ENCODE measurements at places on chromosomes 6 and 20.

DNA sequence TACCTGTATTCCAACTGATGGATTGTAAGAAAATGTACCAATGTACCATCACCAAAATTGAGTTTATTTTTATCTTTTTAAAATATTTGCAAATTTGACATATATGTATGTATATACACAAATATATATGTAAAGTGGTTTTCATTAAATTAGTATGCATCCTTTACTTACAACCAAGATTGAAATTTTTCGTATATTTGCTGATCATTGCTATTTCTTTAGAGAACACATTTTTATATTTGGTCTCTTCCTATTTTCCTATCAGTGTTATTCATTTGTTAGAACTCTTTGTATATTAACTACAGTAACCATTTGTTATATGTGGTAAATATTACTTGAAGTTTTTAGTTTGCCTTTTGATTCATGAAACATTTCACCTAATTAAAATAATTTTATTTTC lies 74.2 kb downstream of the MTFR2 start:
- no peak for DNase-seq

GRCh38 chr6:11126876-11127275 lies 15.4 kb upstream of the ERVFRD-1 start:
- no peak for DNase-seq

- no peak for DNase-seq
These were observed 195.2 kb downstream of the CENPW start for GRCh38 chr6:126535138-126535537.

- no peak for DNase-seq
These were observed 1.3 kb upstream of the PTK6 start for GRCh38 chr20:63538204-63539091.

GRCh38 chr6:18347866-18348265 lies 39.3 kb upstream of the RNF144B start:
- no peak for DNase-seq

DNA sequence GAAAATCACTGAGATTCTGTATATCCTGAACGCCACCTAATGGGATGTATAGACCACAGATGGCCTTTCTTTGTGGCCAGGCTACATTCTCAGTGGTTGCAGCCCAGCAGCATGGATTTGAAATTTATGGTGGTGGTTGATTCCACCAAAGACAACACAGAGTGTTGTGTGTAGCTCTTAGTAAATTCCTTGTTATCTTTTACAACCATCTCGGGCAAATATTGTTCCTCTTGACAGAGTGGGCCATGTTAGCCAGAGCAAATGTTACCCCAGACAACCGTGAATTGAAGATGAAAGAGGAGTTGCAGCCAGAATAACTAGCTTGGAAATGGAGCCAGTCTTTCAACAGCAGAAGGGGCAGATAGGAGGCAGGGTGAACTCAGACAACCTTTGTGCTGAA lies 39.5 kb downstream of the SLC24A3 start:
- no peak for DNase-seq

- no peak for DNase-seq
These were observed 107.7 kb downstream of the EYA4 start for GRCh38 chr6:133348846-133349245.

GRCh38 chr20:60262967-60263603 lies 304.9 kb downstream of the CDH26 start:
- peak; percentile 17 for DNase-seq

GRCh38 chr20:20712004-20712473 lies 405 bp downstream of the RALGAPA2 start:
- no peak for DNase-seq

DNA sequence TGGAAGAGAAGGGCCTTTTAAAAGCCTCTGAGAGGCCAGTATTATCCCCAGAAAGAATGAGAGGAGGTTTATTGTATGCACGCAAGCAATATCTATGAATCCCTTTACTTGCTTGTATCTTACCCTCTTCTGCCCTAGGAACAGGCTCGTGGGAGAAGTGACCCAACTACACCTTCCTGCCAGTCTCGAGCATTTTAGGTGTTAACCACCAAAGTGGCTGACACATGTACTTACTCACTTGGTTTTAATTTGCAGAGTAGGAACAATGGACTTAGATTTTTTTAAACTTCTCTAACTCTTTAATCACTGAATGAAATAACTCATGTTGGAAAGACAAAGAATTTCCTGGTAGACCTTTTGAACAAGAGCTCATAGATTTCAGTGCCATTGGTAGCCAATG lies 296.9 kb downstream of the PLCB1 start:
- DNase-seq = no peak

DNA sequence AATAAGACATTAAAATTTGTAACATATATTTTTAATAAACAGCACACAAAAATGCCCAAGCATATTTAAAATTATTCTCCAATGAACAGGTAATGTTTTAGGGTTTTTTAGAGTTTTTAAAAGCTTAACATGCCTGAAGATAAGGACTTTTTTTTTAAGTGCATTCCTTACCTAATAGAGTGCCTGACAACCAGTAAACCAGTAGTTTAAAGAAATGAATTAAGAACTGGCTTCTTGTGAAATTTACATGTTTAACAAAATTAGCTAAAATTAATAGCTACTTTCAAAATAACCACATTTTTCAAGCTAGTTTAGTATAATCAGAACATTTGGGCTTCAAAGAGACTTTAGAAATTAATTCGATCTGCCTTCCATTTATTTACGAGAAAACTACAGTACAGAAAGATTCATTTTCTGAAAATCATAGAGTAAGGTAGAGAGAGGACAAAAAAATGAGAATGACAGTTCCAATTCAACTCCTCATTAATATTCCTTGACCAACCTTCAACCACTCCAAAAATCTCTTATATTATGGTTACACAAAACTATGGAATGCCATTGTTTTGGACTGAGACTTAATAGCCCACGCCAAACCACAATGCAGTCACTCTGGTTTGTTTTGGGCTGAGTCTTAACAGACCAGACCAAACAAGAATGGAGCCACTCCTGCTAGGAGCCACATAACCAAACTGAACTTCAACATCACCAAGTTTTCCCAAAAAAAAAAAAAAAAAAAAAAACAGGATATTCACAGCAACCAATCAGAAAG lies 5.7 kb upstream of the PLN start:
- DNase-seq = no peak

- no peak for DNase-seq
These were observed 5.3 kb downstream of the KIF25 start for GRCh38 chr6:168002804-168003203.

GRCh38 chr6:99833034-99833433 lies 161.0 kb downstream of the MCHR2 start:
- DNase-seq = no peak

GRCh38 chr20:2042400-2042799 lies 48.5 kb upstream of the PDYN start:
- no peak for DNase-seq

- no peak for DNase-seq
These were observed 78.7 kb upstream of the PHACTR3 start for GRCh38 chr20:59525500-59526241.

- no peak for DNase-seq
These were observed 102.8 kb downstream of the MOXD1 start for GRCh38 chr6:132298344-132298949.

DNA sequence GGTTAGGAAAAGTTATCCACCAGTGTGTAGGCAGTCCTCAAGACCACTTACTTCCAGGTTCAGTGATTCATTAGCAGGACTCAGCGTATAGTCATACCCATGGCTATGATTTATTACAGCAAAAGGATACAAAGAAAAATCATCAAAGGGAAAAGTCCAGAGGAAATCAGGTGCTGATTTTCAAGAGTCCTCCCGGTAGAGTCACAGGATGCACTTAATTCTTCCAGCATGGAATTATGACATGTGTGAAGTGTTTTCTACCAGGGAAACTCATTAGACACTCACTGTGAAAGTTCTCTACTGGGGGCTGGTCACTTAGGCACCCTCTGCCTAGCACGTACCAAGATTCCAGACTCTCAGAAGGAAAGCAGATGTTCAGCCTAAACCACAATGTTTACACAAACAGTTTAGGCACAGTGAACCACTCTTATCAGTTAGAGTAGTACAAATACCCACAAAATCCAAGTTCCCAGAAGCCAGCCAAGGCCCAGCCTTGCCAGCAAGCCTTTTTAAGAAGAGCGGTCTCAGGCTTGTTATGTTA lies 10.2 kb downstream of the WFDC3 start:
- DNase-seq = no peak

GRCh38 chr6:135750081-135750480 lies 101.4 kb upstream of the PDE7B start:
- DNase-seq = no peak

DNA sequence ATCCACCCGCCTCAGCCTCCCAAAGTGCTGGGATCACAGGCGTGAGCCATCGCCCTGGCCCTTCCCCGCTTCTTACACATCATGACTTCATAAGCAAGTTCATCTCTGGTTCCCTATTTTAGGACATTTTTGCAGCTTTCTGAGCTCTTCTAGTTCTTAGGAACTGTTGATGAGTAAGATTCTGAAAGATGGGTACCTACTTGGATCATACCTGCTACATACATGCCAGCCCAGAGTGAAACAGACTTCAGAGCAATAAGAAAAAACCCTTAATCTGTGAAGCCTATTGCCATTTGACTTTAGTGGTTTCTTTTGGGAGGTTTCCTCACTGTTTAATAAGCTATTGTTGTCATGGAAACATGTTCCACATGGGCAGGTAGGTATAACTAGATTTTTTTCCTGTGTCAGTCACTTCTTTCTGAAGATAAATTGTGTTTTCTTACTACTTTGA lies 27.9 kb upstream of the TMEM217 start:
- DNase-seq = no peak

GRCh38 chr6:138290423-138290962 lies 72.2 kb upstream of the PBOV1 start:
- DNase-seq = no peak

- no peak for DNase-seq
These were observed 11.3 kb downstream of the IL17F start for GRCh38 chr6:52233005-52233404.

DNA sequence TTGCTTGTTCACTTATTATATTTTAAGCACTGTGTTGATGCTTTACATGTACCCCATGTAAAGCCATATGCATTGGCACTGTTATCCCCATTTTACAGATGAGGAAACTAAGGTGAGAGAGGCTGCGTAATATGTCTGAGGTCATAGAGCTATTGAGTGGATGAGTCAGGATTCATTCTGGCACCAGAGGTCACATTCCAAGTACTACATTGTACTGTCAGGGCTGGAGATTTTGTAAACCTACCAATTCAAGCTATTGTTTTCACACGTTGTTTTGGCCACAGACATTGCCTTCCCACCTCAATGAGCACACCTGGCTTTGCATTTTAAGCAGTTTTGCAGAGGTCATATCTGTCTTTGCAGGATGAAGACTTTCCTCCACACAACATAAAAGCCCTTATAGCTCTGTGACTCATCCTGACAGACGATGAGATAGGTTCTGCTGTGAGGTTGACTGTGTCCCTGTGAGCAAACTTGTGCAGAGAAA lies 33.2 kb downstream of the ANKS1A start:
- no peak for DNase-seq

DNA sequence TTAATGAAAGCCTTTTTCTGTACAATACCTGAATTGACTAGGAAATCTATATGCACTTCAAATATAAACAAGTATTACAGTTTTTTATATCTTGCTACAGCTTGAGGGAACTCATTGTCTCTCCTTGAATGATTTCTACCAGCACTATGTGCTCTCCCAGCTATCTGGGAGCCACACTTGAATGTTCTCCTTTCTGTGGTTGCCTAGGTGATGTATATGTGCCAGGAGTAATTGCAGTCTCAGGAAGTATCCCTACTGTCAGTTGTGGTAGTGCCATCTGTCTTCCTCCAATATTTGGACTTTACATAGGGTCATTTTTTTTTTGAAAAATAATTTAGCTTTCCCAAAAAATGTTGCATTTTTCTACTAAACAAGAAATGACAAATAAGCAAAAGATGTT lies 288.0 kb upstream of the PLCB4 start:
- no peak for DNase-seq

GRCh38 chr6:53326372-53327016 lies 22.3 kb downstream of the ELOVL5 start:
- no peak for DNase-seq

GRCh38 chr6:144365271-144365670 lies 80.1 kb downstream of the UTRN start:
- no peak for DNase-seq

DNA sequence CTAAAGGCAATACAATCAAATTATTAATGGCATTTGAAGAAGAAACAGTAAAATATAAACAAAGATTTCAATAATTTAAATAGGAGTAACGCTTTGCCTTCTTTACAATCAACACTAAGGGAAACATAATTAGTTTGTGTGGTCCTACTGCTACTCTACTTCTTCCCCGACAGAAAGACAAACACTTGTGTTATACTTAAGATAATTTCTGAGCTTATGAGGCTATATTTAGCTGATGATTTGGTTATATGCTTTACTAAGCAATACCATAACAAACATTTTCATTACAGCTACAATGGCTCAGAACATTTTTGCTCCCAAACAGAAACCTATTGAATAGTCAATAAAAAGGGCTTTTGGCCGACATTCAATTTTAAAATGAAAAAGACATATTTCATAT lies 1217.2 kb upstream of the GJE1 start:
- no peak for DNase-seq

GRCh38 chr6:24931296-24931695 lies 4.5 kb downstream of the RIPOR2 start:
- DNase-seq = no peak

- DNase-seq = no peak
These were observed 705.0 kb downstream of the EPHA7 start for GRCh38 chr6:92714346-92714745.

DNA sequence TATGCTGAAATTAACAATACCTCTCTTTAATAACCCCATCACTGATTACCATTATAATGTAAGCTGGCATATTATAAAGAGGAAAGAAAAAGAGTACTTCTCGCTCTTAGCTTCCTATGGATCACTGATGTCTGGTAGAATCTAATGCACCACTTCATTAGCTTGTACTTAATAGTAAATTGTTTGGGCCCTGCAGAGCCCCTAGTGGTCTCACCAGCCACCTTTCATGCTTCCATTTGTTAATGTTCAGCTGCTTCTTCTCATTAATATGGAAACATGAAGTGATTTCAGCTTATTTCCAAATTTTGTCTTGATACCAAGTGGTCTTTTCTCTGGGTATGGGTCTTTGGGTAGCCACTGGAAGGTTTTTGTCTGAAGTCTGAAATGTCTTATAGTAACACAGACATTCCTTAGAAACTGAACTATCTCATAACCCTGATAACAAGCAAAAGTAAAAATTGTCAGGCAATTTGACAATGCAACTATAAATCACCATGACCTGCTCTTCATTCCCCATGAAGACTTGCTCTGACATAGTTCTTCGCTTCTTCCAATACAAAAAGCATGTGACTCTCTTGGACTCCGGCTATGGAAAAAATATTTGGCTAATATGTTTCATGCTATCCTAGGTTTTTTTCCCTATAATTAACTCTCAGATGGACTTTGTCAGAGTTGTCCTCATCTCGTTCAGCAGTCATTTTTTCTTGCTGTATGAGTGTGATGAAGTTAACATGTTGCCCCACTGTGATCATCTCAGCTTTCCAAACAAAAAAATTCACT lies 395.8 kb upstream of the MARCKS start:
- DNase-seq = no peak

GRCh38 chr6:42042108-42042507 lies 8.2 kb upstream of the TAF8 start:
- no peak for DNase-seq
